ENCODE measurements at places on chromosomes 7 and 10.

- no peak for DNase-seq
Measured at GRCh38 chr7:157709531-157710251, 372.9 kb downstream of the DNAJB6 start.

- no peak for DNase-seq
Measured at GRCh38 chr7:113279256-113279655, 160.9 kb upstream of the SMIM30 start.

DNA sequence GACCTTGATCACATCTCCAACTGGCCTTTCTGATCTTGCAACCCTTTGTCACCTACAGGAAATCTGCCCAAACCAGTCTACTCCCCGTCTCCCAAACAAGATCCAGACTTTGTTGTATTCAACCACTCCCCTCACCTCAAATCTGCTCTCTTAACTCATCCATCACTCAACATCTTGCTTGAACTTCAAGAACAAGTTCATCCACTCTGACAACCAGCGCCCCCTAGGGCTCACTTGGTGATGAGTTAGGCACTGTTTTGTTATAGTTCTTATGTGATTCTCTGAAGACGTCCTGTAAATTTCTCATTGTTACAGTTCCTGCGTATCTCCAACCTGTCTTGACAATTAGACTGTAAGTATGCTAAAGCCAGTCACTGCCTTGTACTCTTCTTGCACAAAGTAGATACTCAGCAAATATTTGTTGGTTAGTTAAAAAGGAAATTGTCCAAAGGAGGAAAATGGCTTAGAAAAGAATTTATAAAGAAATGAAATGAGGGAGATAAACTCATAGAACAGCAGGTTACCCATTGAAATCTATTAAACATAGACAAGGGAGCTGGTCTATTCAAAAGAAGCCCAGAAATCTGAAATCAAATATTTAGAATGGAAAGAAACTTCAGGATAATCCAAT, 5.3 kb downstream of the FRMD4A start:
- DNase-seq = no peak

DNA sequence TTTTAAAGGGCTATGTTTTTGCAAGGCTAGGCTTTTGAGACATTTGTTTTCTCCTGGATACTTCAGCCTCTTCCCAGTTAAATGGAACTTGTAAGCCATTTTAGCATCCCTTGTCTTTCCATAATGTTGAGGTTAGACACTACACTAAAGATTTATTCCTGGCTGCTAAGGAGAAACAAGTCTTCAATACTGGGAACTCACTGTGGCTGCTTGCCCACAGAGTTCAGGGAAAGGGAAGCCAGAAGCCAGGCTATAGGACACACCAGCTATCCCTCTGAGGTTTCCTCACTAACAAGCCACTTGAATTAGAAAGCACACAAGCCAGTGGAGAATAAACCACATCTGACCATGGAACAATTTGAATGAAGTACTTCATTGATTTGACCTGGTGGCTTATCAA, 421.7 kb upstream of the CHRM2 start:
- no peak for DNase-seq

Data from GF-D8 (cell line).